CMK (cell line): ENCODE measurements at places on chromosomes 16 and 17.

- no peak for DNase-seq
These were observed 43.5 kb downstream of the MAP1LC3B start for GRCh38 chr16:87435372-87436224.

DNA sequence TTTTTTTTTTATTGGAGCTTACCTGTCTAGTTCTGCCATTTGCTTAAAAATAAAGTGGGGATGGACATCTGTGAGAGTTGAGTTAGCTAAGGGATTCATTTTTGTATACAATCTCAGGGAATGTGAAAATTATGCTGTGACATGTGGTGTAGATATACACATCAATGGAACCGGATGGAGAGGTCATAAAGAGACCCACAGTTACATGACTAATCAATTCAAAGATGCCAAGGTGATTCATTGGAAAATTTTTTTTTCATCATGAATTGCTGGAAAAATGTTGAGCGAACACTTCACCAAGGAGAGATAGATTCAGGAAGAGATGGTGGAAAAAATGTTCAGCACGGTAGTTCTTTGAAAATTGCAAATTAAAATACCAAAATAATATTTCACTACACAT is 605.4 kb upstream of the KIF2B start:
- no peak for DNase-seq

- no peak for DNase-seq
These were observed 3.1 kb downstream of the ADAD2 start for GRCh38 chr16:84194018-84194417.

- no peak for DNase-seq
These were observed 495.6 kb downstream of the TMEM114 start for GRCh38 chr16:8094696-8095095.

- no peak for DNase-seq
These were observed 215.4 kb downstream of the SOX9 start for GRCh38 chr17:72336026-72336803.

- no peak for DNase-seq
These were observed 384 bp downstream of the TMEM107 start for GRCh38 chr17:8175795-8176196.

- no peak for DNase-seq
These were observed 209.6 kb upstream of the CACNG5 start for GRCh38 chr17:66625311-66625767.

DNA sequence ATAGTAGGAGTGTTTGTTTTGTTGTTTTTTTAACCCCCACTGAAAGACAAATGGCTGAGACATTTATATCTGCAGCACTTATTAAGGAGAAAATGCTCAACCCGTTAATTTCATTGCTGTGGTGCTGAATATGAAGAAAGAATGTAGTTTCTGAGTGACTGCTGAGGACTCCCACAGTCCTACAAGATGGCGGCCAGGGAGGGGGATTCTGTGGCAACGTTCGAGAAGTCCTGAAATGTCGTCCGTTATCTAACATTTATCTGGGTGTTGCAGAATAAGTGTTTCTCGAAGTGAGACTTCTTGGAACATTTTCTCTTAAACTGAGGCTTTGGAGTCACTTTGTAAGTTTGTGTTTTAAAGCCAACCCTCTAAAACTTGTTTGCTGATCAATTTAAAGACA is 530.4 kb downstream of the XYLT1 start:
- DNase-seq = no peak

GRCh38 chr17:3621146-3621720 is 12.0 kb upstream of the TRPV1 start:
- DNase-seq = no peak

DNA sequence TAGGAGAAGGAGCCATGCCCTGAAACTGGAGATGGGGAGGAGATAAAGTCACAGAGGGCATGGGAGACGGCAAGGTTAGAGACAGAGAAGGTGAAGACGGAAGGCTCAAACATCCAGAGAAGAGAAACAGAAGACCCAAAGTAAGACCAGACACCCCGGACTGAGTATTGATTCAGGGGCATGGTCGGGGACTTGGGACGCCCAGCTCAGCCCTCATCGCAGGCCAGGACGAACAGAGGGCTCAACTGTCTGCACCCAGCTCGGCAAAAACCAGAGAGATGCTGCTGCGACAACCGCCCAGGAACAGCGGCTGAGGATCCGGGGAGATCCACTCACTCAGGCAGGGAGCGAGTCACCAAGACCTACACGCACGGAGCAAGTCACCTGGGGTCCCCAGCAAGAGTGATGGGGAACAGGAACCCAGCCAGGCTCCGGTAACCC is 999 bp downstream of the XYLT1 start:
- no peak for DNase-seq

- no peak for DNase-seq
These were observed 93.7 kb downstream of the PMP22 start for GRCh38 chr17:15171167-15172047.

GRCh38 chr16:77679391-77679790 is 42.9 kb upstream of the NUDT7 start:
- DNase-seq = no peak
